Dermis microvascular lymphatic vessel endothelial cell (primary cell): ENCODE measurements at places on chromosomes 1 and 21. TPM values are rescaled to one million over a fixed set of nuclear protein-coding genes. Genes with fewer than 3 reads are reported as not detected.

RGS8 gene
- total RNA-seq, result not detected in 2 replicates

SYT2 gene
- not detected in 2 replicates for total RNA-seq

ADORA3 gene
- 0.13 TPM in 1 of 2 replicates, not detected in the other for total RNA-seq

GBP6 gene
- total RNA-seq, result not detected in 2 replicates

IL19 gene
- not detected in 2 replicates for total RNA-seq

ANGPTL7 gene
- not detected in 2 replicates for total RNA-seq

CEP85 gene
- 5.3 and 6.7 TPM in 2 replicates for total RNA-seq

KIFAP3 gene
- total RNA-seq, result 12.1 and 15.8 TPM in 2 replicates

TRIM46 gene
- total RNA-seq, result 1.8 and 1.9 TPM in 2 replicates

MMEL1 gene
- total RNA-seq, result 2.8 and 3.6 TPM in 2 replicates

RAB3B gene
- 2.1 and 4.0 TPM in 2 replicates for total RNA-seq
